Left colon (tissue), 2 donors: ENCODE measurements at places on chromosomes 5 and 9. TPM values are rescaled to one million over a fixed set of nuclear protein-coding genes. Genes with fewer than 3 reads are reported as not detected.

The MARCOL gene
- not detected for total RNA-seq

The AFAP1L1 gene
- 1.9 TPM for total RNA-seq

GRCh38 chr5:135991429-135991828 is 36.6 kb upstream of the LECT2 start:
- DNase-seq, result no peak

The CCNJL gene
- total RNA-seq, result 19.0 TPM

DNA sequence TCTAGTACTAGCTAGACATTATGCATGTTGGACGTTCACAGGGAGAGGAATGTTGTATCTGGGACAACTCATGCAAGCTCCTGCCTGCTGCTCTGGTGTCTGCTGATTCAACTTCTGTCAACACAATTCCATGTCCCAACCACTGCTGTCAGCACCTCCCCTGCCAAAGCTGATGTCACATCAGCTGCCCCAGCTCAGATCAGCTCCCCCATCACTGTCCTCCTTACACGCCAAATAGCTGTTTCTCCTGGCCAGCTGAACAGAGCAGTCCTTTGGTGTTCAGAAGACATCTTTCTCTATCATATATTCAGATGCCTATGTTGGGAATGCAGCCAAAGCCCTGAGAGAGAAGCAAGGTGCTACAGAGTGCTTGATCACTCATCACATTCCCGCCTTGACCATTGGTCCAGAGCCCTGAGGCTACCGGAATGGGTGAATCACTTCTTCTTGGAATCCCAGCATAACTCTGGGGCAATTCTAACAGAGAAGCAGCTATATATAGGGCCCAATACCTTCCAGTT is 223.3 kb downstream of the SEC61B start:
- DNase-seq, result no peak

The C1QTNF3 gene
- total RNA-seq, result 5.6 TPM

The SCGB3A2 gene
- total RNA-seq, result not detected

DNA sequence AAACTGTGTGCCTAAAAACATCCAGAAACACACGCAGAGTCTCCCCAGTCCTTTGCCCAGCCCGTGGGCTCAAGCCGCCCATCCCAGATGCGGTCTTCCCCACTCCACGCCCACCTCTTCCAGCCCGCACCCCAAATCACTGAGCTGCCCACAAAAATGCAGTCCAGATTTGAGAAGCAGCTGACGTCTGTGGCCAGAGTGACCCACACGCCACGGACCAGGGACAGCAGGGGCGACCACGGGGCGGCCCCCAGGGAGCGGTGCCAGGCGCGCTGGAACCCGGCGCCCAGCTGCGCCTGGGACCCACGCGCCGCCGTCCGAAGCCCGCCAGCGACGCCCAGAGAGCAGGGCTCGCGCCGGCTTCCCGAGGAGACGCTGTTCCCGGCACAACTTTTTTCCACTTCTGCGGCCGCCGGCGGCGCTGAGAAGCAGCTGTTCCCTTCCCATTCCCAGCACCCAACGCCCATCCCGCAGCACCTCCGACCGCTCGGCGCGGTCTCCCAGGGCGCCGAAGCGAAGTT is 674 bp downstream of the LHFPL2 start:
- DNase-seq, result no peak

The PITX1 gene
- 12.3 TPM for total RNA-seq

- DNase-seq, result peak; percentile 30
Observed at GRCh38 chr9:129109952-129110739, 447 bp downstream of the CRAT start.

DNA sequence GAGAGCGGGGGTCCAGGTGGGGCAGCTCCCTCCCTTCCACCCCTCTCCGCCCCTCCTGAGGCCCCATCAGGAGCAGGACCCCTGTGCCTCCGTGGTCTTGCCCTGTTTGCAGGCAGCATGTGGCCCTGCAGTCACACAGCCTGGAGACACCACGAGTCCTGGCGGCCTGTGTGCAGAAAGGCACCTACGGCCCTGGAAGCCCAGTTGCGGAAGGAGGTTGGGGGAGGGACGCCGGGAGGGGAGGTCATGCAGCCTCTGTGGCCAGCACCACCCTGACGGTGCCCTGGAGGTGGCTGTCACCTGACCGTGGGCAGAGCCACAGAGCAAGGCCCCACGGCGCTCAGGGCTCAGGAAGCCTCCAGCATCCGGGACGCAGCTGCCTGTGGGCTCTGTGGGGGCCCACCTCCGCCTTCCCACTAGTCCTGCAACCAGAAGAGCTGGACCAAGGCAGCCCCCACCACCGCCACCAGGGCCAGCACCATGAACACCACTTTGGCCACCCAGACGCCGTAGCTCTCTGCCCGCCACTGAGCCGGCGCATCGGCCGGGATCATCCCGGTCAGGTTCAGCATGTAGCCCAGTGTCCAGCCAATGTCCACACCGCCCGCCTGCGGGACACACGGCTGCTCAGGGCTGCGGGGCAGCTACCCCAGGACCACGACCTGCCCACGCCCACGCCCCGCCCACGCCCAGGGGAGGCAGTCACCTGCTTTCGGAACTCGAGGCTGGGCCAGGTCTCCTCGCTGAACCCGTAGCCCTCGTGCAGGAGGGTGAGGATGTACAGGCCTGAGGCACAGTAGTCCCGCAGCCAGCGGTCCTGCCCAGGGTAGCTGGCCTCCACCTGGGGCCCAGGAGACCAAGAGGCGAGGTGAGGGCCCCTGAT is 6.4 kb downstream of the ENTPD8 start:
- no peak for DNase-seq

- no peak for DNase-seq
Observed at GRCh38 chr5:56490971-56491468, 257.9 kb upstream of the ANKRD55 start.

DNA sequence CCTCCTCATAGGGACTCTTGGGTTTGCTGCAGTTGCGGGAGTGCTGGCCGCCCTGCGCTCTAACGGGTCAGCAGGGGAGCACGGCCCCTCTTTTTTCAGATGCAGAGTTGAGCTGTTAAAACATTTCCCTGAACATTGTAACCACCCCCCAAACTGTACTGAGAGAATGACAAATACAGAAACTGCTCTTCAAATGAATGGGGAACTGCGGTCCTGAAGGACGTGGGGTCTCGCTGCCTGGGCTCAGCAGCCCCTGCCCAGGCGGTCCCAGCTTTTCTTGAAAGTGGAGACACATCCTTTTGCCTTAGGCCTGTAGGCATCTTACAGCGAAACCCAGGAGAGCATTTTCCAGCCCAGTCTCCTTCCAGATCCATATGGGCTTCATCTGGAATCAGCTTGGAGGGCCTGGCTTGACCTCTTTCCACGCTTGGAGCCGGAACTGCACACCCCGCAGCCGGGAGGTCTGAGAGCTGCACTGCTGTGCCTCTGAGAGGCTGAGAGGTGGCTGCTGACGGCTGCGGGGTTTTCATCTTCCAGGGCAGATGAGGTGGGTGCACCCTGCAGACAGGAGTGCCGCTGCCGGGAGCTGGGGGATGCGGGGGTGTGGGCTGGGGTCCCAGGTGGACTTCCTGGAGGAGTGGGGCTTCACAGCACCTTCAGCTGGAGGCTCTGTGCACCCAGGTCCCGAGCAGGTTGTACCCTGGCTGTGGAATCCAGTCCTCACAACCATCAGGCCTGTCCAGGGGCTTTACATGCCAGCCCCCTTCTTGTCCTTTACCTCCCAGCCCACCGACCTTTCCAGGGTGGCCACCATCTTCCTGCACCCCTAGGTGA is 1.2 kb upstream of the AGPAT2 start:
- DNase-seq, result no peak

DNA sequence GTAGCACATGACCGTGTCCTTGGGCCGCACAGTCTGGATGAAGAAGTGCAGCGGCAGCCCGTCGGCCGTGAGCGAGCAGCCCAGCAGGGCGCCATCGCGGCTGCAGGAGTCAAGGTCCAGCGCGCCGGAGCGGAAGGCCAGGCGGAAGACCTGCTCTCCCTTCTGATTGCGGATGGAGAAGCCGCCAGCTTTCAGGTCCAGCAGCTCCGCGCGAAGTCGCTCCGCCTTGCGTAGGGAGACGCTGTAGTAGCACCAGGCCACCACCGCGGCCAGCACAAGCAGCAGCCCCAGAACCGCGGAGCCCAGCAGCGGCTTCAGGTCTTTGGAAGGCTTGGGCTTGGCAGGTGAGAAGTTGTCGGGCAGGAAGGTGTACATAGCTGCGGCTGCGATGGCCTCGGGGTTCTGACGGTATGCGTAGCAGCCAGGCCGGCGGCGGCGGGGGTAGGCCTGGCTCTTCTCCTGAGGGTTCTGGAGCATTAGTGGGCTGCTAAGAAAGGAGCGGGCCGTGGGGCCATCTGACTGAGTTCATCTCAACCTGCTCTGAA is 4.2 kb downstream of the MYORG start:
- DNase-seq, result no peak

DNA sequence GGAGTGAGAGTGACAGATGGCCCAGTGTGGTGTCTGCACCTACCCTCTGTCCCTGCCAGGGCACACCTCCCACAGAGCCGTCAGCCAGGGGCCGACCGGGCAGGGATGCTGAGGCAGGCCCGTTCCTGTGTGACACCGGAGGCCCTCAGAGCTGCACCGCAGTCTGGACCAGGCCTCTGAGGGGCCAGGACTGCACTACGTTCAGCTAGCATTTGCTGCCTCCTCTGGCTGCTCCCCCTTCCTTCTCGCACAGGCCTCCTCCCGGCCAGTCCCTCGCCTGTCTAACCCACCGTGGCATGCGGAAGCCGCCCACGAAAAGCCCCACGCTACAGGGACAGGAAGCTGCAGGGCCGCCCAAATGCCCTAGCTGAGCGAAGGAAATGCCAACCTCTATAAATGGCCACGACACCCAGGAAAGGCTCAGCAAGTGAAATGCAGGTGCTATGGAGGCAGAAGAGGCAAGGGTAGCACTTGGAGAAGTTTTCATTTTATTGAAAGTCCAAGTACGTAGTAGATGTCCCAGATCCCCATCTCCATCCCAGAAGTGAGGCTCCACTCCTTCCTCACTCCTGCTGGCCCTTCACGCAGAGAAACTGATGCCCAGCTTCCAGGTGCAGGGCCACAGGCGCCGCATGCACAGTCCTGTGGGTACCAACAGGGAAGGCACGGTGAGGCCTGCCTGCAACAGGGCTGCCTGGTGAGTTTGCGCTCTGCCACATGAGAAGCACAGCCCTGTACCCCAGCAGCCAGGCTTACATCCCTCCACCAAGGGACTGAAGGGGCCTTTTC is 38.7 kb downstream of the MAPK9 start:
- no peak for DNase-seq

The PCDHGA4 gene
- total RNA-seq, result 0.37 TPM

GRCh38 chr9:135267191-135267809 is 179.8 kb downstream of the OLFM1 start:
- no peak for DNase-seq

- DNase-seq, result no peak
Observed at GRCh38 chr5:152688561-152689249, 283.6 kb upstream of the NMUR2 start.

The PCDHB7 gene
- 0.34 TPM for total RNA-seq

DNA sequence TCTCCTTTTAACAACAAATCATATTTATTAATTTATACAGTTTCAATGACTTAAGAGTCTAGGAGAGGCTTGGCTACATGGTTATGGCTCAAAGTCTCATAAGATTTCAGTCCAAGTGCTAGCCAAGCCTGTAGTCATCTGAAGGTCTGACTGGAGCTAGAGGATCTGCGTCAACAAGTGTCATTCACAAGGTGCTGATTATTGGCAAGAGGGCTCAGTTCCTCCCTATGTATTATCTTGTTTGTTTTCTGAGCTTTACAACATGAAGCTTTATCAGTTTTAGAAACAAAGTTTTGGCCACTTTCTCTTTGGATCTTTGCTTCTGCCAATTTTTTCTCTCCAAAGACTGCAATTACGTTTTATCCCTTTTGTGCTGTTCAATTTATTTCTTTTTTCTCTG is 94.7 kb downstream of the RICTOR start:
- DNase-seq, result no peak

The MTX3 gene
- total RNA-seq, result 7.9 TPM

DNA sequence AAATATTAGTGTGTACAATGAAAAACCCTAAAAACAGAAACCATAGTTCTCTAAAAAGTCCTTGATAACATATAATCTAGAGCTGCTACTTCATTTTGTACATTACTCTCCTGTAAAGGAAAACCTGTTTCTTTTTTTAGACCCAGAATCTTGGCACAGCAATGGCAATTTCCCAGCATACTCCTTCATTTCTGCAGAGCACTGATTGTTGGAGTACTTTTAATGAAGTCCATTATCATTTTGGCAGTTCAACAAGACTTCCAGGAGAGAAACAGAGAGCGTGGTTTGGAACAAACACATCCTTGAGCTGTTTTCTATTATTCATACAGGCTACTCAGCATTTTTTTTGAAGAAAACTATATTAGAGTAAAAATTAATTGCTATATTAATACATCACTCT is 22.7 kb upstream of the MROH2B start:
- DNase-seq, result no peak

DNA sequence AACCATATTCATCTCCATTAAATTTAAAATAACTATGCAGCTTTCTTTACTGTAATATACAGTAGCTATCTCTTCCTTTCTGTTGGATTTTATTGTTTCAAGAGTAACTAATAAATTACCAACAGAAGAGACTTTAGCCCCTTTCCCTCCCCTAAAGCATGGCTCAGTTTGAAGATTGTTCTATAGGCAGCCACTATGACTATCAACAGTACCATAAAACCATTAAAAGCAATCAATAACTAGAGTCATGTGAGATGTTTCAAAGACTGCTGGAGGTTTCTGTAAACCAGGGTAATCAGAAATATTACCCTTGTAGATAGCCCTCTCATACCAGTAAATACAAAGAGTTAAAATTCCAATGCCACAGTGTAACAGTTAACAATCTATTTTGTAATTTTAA is 73.0 kb downstream of the TMEM161B start:
- no peak for DNase-seq

The MED10 gene
- 23.9 TPM for total RNA-seq

GRCh38 chr5:139847790-139848507 is 52.3 kb downstream of the PSD2 start:
- no peak for DNase-seq

The DCANP1 gene
- 0.08 TPM for total RNA-seq

The IL3 gene
- not detected for total RNA-seq

The CD180 gene
- total RNA-seq, result 2.0 TPM

DNA sequence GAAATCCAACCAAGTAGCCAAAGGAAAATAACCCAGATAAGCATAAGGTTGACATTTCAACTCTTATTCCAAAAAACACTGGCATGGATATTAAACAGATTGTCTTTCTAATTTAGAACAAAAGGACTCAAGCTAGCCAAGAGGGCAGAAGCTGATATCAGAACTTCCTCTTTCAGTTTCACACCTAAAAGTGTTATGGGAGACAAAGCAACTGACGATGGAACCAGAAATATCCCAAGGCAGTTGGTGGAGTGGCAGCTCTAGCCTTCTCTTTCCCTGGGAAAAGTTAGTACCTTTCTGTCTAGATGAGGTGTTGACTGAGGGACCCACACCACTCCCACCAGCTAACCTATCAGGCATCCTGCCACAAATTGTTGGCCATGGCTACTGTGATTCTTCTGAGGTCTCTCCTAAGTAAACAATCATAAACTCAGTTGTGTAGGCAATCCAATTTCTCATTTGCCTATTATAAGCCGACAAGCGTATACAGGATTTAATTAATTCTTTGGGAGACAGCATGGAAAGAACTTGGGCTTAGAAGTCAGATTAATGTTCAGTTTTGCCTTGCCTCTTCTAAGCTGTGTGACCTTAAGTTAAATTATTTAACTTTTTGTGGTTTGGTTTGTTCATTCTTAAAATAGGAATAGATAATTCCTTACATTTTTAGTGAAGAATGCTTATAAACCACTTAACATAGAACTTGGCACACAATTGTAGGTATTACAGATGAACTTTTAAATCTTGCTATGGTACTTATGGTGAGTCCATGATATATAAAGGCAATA is 110.9 kb upstream of the ADAMTSL1 start:
- DNase-seq, result no peak

The SH3TC2 gene
- 2.4 TPM for total RNA-seq

The SLC45A2 gene
- 0.73 TPM for total RNA-seq
